Stimulated activated CD4-positive, alpha-beta T cell treated with anti-CD3 and anti-CD28 coated beads, Interleukin-15, amount 100 ng/mL, for 1 hour (primary cell): ENCODE measurements at places on chromosomes 4 and X.

GRCh38 chr4:39097290-39097689 is 35.3 kb downstream of the KLHL5 start:
- DNase-seq = no peak

DNA sequence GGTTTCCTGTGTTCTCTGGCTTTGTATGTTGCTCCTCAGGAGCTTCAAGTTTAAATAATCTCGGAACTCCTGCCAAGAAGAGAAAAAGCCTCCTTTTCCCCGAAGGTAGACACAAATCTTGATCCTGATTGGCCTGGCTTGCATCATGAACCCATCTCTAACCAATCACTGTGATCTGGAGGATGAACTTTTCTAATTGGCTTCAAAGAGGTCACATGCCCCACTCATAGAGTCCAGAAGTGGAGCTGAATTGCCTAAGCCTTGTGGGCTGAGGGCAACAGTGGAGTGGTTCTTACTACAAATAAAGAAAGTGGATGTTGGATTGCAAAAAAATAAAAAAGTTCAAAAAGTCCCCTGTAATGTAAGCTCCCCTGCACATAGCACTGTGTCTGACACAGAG is 245.9 kb downstream of the MID1IP1 start:
- DNase-seq = no peak

- DNase-seq = no peak
These were observed 91.1 kb downstream of the P2RY10 start for GRCh38 chrX:79036157-79036880.

- DNase-seq = no peak
These were observed 398.0 kb downstream of the RAPGEF2 start for GRCh38 chr4:159500861-159501260.

- DNase-seq = no peak
These were observed 24.1 kb downstream of the SOX3 start for GRCh38 chrX:140480765-140481164.

- DNase-seq = no peak
These were observed 20.4 kb downstream of the PIN4 start for GRCh38 chrX:72201836-72202536.

DNA sequence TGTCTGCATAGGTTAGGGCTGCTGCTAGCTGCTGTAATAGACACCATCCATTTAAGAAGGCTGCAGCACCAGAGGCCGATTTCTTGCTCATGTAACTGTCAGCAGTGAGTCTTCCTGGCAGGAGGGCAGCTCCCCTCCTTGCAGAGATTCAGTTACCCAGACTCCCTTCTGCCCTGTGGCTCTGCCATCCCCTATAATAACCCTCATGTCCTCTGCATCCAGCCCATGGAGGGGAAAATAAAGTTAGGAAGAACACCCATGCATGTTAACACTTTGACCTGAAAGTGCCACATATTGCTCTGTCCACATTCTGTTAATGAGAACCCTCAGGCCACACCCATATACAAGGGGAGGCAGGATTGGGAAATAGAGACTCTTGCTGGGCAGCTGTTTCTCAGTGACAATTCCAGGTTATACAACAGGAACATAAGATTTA is 5.4 kb downstream of the STBD1 start:
- DNase-seq = no peak

- no peak for DNase-seq
These were observed 27.2 kb downstream of the OCIAD1 start for GRCh38 chr4:48858130-48858529.

DNA sequence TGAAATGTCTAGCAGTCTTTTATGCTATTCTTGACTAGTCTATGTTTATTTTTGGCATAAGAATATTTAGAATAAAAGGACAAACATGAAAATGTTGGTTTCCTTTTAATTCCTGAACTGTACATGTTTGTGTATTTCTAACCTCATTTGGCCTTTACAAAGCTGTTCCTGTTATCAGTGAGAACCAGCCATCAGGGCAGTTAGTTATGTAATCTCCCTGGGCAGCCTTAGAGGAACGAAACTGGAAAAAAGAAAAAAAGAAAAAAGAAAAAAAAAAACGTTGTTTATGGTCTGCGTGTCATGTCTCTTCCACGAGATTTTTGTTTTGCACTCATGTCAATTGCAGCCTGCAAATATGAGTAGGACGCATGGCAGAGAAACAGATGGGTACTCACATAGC is 193.7 kb downstream of the MAGEB5 start:
- no peak for DNase-seq
